Anterior cingulate cortex (tissue), 58 donors: ENCODE measurements at places on chromosomes 2 and 18.

DNA sequence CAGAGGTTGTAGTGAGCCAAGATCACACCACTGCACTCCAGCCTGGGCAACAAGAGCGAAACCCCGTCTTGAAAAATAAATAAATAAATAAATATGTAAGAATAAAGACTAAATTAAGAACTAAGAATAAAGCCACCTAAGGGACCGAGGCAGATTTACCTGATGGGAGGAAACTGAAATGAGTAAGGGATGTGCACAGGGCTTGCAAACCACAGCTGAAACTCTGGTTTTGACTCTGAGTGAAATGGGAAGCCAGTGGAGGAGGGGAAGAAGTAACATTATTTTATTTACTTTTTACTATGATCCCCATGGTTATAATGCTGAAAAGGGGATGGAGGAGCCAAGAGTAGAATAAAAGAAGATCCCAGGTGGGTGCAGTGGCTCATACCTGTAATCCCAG lies 107.3 kb downstream of the CABYR start:
- DNase-seq: no peak

GRCh38 chr2:15588329-15588919 lies 3.2 kb upstream of the DDX1 start:
- DNase-seq: peak; percentile 35

GRCh38 chr18:23226391-23226790 lies 91.1 kb downstream of the CABLES1 start:
- DNase-seq: no peak

DNA sequence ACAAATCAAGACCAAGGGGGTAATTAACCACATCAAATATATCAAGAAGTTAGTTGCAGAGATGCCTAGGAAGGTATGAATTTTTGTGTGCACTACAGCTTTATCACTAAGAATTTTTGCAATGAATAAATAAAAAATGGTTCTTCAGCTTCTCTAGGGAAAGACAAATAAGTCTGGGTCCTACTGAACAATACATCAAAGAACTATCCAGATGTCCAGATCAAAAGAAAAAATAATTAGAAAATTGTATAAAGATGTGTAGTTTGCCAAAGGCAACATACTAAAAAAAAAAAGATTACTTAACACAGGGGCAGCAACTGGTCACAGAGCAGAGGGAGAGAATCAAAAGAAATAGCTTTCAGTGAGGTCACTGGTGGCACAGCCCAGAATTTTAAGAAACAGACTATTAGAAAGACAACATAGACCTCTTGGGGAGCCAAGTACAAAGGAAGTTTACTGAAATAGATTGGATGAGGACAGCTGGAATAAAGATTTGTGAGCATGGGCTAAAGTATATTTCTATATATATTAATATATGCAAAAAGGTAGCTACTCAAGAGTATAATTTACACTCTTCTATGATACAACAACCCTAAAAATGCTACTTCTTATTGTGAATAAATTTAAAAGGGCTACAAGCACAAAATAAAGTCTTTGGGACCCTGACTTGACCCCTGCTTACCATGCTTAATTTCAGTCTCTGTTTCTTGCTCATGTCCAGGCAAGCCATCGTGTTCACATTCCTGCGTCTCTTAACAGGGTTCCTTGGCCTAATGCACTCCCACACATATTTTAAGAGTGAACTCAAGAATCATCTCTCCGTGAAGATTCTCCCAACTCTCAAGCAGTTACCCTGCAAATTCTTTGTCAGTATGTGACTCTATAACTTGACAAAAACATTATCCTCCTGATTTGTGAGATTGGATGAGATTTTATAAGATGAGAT lies 99.0 kb upstream of the GRB14 start:
- no peak for DNase-seq

GRCh38 chr2:44233450-44234128 lies 41.7 kb upstream of the SLC3A1 start:
- DNase-seq: no peak
